ENCODE measurements at places on chromosomes 5 and 9.

DNA sequence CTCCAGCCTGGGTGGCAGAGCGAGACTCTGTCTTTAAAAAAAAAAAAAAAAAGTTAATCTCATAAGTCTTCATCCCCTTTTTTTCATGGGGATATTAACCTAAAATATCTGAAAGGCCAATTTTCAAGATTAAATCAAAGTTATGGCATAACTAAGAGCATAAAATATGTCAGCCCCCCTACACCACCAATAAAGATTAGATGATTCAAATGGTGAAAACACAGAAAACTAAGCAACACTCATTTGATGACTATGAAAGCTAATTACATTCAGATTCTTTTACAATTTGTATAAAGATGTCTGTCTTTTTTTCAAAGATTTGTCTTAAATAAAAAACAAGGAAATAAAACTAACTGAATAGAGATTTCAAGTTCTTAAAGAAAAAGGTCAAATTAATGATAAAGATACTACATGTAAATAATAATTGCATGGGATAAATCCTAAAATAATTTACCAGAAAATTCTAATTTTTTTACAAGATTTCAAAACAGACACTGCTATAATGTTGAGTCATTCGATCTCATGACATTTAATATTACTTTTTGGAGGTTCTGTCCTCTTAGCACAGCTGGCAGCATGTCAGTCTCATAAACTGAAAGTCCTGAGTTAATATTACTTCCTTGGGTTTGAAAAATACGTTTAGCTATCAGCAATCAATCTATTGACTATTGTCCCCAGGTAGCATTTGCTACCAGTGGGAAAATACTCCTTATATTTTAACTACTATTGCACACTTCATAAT lies 112.9 kb downstream of the KIAA0825 start:
- no peak for DNase-seq

DNA sequence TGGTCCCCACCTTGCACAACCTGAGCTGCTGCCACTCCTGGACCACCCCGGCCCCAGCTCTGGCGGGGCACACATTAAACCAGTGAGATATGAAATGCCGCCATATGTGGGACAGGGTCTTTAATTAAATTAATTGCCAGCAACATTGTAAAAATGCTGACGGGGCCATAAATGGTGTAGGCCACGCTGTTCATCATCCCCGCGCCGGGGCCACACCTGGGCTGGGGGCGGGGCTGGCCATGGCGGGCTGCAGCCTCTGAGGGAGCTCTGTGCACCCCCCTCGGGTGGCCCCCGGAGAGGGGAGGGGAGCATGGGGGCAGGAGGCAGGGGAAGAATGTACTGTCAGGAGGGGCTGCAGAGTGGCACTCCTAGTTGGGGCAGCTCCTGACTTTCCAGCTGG lies 41.0 kb downstream of the UNC5A start:
- DNase-seq = no peak

- DNase-seq = peak; percentile 93
These were observed 1.6 kb upstream of the GADD45G start for GRCh38 chr9:89602978-89603766.

DNA sequence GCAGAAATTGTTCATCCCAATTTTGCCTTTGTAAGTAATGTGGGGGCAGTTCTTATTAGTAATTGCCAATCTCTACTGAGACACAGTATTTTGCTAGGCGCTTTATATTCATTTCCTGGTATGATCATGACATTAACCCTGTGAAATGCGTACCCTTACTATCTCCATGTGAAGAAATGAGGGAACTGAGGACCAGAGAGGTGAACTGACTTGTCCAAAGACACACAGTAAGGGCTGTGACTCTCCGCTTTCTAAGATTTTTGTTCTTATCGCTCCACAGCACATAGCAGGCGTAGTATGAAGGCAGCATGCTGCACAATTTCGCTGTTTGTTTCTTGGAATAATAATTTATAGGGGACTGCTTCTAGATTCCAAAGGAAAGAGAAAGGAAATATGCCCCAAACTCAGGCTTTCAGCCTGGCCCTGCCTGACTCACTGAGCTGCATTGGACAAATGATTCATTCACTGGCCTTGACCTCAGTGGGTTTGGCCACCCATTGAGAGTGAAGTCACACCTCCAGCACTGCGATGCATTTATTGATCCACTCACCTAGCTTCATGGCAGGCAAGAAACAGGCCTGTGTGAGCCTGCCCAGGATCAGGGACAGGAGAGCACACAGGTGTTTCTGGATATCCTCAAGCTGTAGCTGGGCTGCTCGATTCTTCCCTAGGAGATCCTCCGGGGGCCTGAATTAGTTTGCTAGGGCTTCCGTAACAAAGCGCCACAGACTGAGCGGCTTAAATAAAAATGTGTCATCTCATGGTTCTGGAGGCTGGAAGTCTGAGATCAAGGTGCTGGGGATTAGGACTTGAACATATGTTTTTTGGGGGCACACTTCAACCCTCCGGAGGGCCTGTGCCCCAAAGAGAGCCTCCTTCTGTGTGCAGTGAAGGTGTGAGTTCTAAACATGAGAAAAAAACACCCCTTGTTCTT lies 7.2 kb upstream of the DUSP1 start:
- DNase-seq = no peak

DNA sequence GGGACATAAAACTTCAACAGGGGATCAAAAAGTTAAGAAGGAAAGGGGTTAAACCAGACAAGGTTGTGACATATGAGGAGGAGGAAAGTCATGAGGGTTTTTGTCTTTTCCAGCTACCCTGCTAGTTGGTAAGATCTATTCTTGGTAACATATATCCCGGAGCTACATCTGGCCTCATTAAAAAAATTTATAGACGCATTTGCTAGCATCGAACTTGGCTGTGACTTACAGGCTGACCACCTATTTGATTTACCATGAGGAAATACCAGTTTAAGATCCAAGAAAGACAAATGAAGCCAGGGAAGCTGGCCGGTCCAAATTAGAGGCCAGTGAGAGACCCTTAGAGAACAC lies 87.6 kb upstream of the NIPAL4 start:
- no peak for DNase-seq

DNA sequence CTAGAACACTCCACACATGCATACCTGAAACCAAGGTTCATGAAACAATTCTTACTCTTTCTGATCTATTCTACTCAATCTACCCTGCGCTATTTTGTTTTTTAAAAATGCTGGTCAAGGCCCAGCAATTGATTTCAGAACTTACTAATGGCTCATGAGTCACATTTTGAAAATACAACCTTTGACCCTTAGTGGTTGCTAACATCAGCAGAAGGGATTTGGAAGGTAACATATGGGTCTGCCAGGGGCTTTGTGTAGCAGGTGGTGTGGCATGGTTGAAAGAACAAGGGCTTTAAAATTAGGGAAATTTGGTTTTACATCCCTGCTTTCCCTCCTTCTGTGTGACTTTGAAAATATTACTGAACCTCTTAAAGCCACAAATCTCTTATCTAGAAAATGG lies 101.4 kb downstream of the ATG10 start:
- DNase-seq = no peak

- no peak for DNase-seq
These were observed 167.7 kb downstream of the ACTL7B start for GRCh38 chr9:108688051-108688450.

GRCh38 chr9:34514401-34514800 lies 8.4 kb downstream of the ENHO start:
- no peak for DNase-seq

DNA sequence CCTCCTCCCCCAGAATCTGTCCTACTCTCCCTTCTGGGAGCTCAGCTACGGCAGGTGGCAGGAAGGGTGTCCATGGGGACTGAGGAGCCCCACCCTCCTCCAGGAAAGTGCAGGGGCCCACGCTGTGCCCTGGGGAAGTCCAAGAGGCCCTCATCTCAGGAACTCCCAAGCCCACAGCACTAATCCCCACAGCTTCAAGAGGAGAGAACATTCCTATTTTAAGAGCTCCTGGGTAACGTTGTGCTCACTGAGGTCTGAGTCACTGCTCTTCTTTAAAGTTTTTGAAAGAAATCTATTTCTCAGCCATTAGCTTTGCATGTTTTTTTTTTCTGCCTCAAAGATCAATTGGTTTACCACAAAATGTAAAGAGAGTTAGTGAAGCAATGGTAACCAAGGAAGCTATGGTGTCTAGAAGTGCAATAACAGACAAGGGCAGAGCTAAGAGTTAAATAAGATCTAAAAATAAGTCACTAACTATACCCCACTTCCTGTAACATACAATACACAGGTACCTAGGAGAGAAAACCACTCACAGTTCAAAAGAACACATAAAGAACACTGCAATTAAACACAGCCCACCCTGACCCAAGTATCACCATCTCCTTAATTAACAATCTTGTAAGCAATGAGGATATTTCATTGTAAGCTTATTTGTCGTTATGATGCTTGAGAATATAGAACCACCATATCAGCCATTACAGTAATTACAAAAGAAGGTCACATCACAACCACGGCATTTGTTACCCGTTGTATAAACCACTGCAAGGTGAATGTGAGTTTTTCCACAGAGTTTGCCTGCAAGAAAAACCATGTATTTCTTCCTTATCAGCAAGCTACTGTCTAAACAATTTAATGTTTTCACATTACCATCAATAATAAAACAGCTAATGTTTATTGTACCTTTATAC lies 382.3 kb upstream of the SLC30A5 start:
- no peak for DNase-seq

DNA sequence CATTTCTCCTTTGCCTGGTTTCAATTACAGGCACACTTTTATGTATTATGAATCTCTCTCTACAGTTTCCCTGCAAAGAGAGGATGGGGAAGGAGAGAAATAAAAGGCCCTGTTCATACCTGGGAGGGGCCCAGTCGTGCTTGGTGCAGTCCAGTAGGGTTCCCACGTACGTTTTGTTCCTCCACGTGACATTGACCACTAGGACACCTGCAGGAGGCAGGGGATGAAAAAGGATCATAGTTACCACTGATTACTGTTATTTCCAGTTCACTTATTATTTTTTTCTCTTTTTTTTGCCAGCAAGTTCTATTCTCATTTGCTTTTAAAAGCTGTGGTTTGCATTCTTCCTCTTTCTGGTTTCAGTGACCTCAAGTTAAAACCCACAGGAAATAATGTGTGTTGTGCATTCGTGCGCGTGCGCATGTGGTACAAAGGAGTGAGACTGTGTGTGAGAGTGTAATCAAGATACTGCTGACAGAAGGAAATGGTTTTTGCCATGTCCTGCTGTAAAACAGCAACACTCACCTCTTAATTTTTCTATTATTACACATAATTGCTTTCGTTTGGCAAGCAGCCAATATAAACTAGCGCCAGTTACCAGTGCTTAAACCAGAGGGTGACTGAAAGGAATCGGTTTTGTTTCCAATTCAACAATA lies 96.8 kb downstream of the ZNF608 start:
- peak; percentile 64 for DNase-seq

- DNase-seq = no peak
These were observed 405.0 kb upstream of the TNC start for GRCh38 chr9:115522912-115523311.

- DNase-seq = no peak
These were observed 13.6 kb downstream of the MTMR12 start for GRCh38 chr5:32299059-32299677.

GRCh38 chr5:176424181-176424580 lies 7.8 kb upstream of the CLTB start:
- no peak for DNase-seq

DNA sequence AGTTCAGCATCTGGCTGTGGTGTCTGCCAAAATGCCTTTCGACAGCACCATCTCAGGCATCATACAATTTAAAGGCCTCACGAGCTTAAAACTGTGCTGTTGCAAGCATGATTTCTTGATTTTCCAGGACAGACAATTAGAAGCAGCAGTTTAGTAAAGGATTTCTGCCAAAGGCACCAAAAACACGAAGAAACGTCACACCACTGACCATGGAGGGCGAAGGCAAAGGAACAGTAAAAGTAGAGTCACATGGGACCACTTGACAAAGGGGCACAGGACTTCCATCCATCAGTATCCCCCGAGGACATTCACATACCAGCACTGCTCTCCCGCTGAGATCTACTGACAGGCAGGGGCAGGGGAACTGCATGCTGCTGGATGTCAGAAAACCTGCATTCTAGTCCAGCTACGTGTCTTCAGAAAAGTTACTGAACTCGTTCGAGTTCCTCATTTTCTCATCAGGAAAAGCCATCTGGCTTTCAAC lies 70.4 kb upstream of the FBXW11 start:
- DNase-seq = no peak

GRCh38 chr5:123813937-123814624 lies 302.1 kb downstream of the CSNK1G3 start:
- no peak for DNase-seq

- no peak for DNase-seq
These were observed 337.5 kb upstream of the PCSK5 start for GRCh38 chr9:75552941-75553340.

- DNase-seq = no peak
These were observed 297.7 kb downstream of the IRX2 start for GRCh38 chr5:2453781-2454180.

DNA sequence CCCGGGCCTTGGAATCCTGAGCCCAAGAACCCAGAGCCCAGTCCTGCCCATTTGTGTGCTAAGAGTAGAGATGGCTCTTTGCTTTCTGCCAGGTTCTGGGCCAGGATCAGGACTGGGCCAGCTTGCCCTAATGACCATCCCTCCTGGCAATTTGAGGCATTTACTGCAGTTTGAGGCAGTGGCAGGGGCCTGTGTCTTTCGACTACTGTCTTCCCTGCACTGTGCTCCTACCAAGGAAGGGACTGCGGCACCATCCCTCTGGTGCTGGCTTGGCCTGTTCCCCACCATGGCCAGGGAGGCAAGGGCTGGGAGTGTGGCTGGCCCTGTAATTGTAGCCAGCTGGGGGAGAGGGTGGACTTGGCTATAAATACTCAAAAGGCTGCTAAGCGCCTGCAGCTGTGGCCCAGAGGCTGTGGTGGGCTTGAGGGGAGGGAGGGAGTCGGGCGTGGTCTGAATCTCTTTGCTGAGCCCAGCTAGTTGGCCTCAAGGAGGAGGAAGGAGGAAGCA lies 4.6 kb downstream of the ENHO start:
- no peak for DNase-seq
